ENCODE measurements at places on chromosomes 16 and 17. TPM values are rescaled to one million over a fixed set of nuclear protein-coding genes. Genes with fewer than 3 reads are reported as not detected.

DNA sequence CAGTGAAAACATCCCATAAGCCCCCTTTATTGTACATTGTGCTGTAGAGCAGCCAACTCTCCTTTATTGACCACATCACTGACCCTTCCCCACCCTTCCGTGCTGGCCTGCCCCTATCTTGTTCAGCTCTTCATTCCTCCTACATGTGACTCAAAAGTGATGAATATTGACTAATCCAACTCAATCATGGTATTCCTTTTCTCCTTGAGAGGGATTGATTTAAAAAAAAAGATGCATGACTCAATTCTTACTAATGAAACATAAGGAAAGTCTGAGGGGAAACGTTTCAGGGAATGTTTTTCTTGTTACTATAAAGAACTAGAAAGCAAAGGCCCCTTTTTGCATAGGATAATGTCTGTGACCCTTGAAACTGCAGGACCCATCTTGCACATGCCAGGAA is 125.2 kb upstream of the SOX9 start:
- no peak for DNase-seq

- DNase-seq, result no peak
These were observed 561 bp downstream of the AXIN1 start for GRCh38 chr16:351804-352520.

PLA2G15 gene
- polyA plus RNA-seq, result 23.0 TPM

DNA sequence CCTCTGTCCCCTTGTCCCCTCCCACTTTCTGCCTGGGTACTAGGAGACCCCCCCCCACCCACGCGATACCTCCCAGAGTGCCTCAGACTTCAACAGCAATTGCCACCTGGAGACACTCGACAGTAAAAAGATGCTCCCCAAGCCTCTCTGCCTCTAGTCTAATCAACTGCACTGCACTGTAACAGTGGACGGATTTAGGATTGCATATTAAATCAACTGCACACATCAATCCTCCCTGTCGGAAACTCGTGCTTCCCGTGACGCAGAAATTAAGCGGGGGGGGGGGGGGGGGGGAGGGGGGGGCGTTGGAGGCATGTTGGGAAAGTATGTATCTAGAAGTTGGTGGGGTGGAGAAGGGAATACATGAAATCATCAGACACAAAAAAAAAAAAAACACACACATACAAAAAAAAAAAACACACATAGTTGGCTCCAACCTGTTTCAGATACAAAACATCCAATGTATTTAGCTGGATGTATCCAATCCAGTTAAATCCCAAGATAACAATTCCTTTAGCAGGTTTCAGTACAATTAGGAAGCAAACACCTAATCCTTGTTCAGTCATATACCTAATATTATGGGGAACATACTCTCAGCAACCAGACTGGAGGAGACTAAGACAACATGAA is 29.7 kb downstream of the FAM222B start:
- DNase-seq, result no peak

HP gene
- 0.69 TPM for polyA plus RNA-seq

GRCh38 chr17:35804658-35805192 is 4.6 kb upstream of the TAF15 start:
- no peak for DNase-seq

KRTAP3-1 gene
- polyA plus RNA-seq, result not detected

EDC4 gene
- polyA plus RNA-seq, result 93.6 TPM

- no peak for DNase-seq
These were observed 182.5 kb upstream of the ASIC2 start for GRCh38 chr17:33475594-33475993.

DNA sequence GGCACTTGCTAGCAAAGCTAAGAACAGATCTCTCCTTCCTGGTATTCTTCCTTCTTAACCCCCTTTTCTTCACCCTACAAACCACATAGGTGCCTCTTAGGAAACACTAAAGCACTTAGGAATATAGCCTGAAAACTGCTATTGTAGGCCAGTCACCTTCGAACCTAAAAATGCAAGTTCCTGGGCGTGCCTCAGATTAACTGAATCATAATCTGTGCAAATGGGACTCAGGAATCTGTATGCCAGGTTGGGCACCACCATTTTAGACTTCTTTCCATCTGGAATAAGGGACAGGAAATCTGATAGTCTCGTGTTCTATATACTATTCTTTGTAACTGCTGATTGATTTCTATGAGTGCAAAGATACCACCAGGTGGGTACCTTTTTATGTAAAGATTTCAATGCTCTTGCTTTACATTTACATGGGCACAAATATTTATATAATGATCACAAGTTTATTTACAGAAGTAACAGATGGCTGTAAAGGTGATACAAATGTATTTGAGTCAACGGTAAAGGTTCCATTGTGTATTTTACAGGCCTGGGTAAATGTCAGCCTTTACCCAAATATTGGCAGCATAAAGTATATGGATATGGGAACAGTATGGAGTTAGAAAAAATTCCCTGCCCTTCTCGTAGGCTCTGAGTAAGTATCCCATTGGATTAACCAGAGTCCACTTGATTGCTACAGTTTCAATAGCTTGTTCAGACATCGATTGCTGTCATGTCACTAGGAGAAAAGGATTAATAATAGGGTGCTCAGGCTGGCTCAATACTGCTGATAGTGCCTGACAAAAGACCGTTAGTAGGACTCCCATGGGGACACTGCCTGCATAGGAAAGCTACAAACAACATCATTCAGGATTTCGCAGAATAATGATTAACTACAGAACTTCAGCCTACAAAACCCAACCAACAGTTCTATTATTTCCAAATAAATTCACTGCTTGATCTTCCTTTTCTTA is 124.7 kb downstream of the SNX11 start:
- no peak for DNase-seq

TSPAN10 gene
- polyA plus RNA-seq, result 2.8 TPM

GRCh38 chr16:60137891-60138290 is 1403.8 kb upstream of the GOT2 start:
- no peak for DNase-seq

DNA sequence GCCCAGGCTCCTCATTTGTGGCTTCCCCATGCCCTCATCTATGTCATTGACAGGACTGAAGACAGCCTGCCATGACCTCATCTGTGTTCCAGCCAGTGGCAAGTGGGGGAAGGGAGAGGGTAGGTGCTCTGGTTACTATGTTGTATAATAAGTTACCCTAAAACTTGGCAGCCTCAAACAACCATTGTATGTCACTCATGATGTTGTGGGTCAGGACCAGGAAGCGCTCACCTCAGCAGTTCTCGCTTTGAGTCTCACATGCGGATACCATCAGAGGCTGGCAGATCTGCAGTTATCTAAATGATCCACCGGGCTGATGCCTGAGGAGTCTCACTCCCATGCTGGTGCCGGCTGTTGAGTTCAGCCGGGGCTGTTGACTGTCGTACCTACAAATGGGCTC is 89.0 kb upstream of the TMEM97 start:
- no peak for DNase-seq

GRCh38 chr17:79657036-79657435 is 46.2 kb upstream of the RBFOX3 start:
- DNase-seq, result no peak

SPEM1 gene
- not detected for polyA plus RNA-seq

UTS2R gene
- polyA plus RNA-seq, result 0.30 TPM

DNA sequence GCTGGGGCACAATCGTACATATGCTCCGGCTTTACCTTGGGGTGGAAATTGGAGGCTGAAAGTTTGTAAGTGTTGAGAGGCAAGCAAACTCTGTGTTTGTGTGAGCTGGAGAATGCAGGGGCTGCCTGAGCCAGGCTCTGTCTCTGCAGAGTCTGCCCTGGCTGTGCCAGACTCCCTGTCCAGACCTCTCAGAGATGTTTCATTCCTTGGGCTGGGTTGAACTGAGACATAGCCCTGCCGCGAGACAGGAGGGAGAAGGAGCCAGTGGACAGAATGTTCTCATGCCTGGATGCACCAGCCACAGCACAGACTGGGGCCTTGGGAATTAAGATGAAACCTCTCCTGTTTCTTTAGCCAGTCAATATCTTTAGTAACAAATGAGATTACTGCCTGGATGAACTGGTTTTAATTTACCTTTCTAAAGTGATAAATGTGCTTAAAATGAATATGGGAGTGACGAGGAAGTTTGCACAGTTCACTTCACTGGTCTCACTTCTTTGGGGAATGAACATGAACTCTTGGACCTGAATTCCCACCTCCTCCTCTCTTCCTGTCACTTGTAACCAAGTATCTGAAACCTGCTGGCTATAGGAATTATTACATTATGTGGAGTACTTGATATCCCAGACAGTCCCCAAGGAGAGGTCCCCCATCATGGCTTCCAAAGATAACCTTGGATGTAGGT is 40.1 kb downstream of the YPEL2 start:
- no peak for DNase-seq

CCDC137 gene
- polyA plus RNA-seq, result 13.5 TPM

GRCh38 chr17:61048376-61049106 is 351.1 kb upstream of the TBX2 start:
- no peak for DNase-seq

- DNase-seq, result no peak
These were observed 27.1 kb downstream of the PMP22 start for GRCh38 chr17:15238057-15238456.

GRCh38 chr17:64036198-64036922 is 15.9 kb upstream of the ICAM2 start:
- no peak for DNase-seq

DNA sequence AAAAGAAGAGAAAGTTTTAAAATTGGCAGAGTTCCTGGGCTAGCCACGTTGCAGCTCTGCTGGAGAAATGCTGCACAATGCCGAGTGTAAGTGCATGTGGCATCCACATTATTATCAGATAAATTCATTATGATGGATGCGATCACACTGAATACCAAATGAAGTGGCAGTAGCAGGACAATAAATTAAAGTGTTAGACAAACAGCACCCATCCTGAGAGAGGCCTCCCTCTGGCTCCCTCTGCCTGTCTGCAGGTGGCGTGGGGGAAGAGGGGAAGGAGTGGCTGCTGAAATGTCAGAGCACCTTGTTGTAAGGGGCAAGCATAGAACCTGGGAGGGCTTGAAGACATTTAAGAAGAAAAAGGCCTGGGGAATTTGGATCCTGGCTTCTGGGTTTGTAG is 324.1 kb downstream of the HAPSTR1 start:
- no peak for DNase-seq

GRCh38 chr16:67897231-67897630 is 4.2 kb downstream of the PSKH1 start:
- DNase-seq, result no peak

ITGAD gene
- polyA plus RNA-seq, result 0.12 TPM

GRCh38 chr17:73069841-73070240 is 22.6 kb downstream of the SLC39A11 start:
- DNase-seq, result no peak

- no peak for DNase-seq
These were observed 68.1 kb upstream of the SEC14L1 start for GRCh38 chr17:77072670-77073069.

BCAR1 gene
- polyA plus RNA-seq, result 53.5 TPM

- no peak for DNase-seq
These were observed 13.8 kb downstream of the CPNE7 start for GRCh38 chr16:89589241-89589926.

- no peak for DNase-seq
These were observed 5.9 kb downstream of the UBALD2 start for GRCh38 chr17:76270770-76271668.

ADAT1 gene
- 60.4 TPM for polyA plus RNA-seq

CISD3 gene
- polyA plus RNA-seq, result 11.5 TPM

DNA sequence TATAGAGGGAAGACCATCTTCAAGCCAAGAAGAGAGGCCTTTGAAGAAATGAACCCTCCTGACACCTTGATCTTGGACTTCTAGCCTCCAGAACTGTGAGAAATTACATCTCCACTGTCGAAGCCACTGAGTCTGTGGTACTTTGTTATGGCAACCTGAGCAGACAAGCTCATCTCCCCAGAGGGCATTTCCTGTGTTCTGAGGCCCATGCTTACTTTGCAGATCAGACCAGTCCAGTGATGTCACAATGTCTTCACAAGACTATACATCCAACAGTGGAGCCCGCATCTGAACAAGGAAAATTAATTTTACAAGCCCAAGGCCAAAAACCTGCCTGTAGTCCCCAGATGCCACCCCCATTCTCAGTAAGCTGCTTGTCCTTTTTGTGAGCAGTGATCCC is 14.8 kb upstream of the C17orf113 start:
- no peak for DNase-seq

DNA sequence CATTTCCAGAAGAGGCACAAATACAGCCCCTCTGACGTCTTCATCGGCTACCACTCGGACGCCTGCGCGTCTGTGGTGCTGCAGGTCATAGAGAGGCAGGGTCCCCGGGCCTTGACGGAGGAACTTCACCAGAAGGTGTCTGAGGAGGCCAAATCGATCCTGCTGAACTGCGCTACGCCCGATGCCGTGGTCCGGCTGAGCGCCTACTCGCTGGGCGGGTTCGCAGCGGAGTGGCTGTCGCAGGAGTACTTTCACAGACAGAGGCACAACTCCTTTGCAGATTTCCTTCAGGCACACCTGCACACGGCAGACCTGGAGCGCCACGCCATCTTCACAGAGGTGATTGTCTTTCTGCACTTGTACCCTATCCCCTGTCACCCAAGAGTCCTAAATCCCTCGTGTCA is 67.0 kb upstream of the ENDOV start:
- no peak for DNase-seq

DNA sequence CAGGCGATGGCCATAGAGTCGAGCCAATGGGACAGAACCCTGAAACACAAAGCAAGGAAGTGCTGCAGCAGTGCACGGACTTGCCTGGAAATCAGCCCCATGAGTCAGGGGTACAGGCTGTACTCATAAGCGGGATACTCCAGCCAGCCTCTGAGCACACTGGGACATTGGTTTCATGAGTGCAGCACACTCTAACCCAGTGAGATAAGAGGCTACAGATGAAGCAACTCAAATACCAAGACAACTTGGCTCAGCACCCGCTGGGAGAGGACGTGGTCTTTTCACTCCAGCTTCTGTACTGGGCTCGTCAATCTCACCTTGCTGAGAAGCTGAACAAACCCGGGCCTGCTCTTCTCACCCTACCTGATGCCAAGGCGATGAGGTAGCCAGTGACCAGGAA is 98.2 kb downstream of the AXIN2 start:
- DNase-seq, result no peak

TBX4 gene
- polyA plus RNA-seq, result 0.53 TPM

Data from right renal pelvis (tissue), 4 donors.